ENCODE measurements at places on chromosomes 7 and 10. TPM values are rescaled to one million over a fixed set of nuclear protein-coding genes. Genes with fewer than 3 reads are reported as not detected.

GPR15LG gene
- total RNA-seq: not detected

PRSS1 gene
- total RNA-seq: not detected

SPOCK2 gene
- total RNA-seq: 0.83 TPM

IGFBP1 gene
- total RNA-seq: not detected

ZNF679 gene
- not detected for total RNA-seq

TMEM254 gene
- total RNA-seq: 6.4 TPM

PALD1 gene
- 0.66 TPM for total RNA-seq

STRIP2 gene
- 5.1 TPM for total RNA-seq

CALHM1 gene
- not detected for total RNA-seq

FIGNL1 gene
- total RNA-seq: 19.2 TPM

ITIH2 gene
- not detected for total RNA-seq

TMEM236 gene
- under 0.01 TPM for total RNA-seq

BCCIP gene
- total RNA-seq: 28.8 TPM

CALML3 gene
- total RNA-seq: not detected

CYP26A1 gene
- not detected for total RNA-seq

ZFAND2A gene
- total RNA-seq: 10.6 TPM

MALRD1 gene
- total RNA-seq: 1.0 TPM

DRGX gene
- not detected for total RNA-seq

PRSS37 gene
- not detected for total RNA-seq

GIMAP6 gene
- total RNA-seq: 0.15 TPM

FRMD4A gene
- 14.1 TPM for total RNA-seq

DHX32 gene
- 28.9 TPM for total RNA-seq

PDZD7 gene
- total RNA-seq: 1.6 TPM

BLNK gene
- total RNA-seq: not detected

PDGFA gene
- total RNA-seq: 2.5 TPM
